ENCODE measurements at places on chromosomes 1 and 21.
A peak's percentile ranks its signal among the peaks of the same experiment; 100 is the strongest.

DNA sequence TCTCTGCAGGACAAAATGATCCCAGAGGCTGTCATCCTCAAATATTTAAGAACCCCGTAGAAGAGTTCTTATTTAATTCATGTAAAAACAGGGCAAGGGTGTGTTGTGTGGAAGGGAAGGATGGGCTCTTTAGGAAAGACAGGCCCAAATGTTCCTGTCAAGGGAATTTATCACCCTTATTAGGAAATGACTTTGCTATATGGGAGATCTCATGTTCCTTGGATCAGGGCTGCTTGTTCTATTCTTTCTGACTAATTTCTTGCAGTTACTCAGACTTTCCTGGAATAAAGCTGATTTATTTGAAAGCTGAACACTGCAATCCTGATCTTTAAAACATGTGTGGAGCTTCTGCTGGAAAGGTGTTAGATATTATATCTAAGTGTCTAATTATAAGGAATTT lies 72.8 kb downstream of the SELENOF start:
- DNase-seq = no peak

DNA sequence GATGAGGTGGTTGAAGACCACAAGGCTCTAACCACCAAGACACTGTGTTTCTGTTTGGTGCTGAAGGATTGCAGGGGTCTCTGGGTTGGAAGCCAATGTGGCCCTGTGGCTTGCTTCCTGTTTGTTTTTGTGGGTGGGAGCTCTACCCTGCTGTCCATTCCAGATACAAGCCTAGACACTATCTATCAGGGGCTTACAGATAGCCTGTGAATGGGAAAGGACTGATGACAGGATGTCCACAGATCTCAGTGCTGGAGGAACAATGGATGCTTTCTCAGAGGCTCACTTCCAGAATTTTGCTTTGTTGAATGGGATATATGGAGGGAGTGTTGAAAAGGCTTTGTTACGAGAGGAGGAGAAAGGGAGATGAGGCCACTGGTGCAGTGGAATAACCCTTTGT lies 69.7 kb downstream of the NOS1AP start:
- no peak for DNase-seq

GRCh38 chr1:168163670-168164069 lies 15.1 kb upstream of the TIPRL start:
- DNase-seq = no peak

DNA sequence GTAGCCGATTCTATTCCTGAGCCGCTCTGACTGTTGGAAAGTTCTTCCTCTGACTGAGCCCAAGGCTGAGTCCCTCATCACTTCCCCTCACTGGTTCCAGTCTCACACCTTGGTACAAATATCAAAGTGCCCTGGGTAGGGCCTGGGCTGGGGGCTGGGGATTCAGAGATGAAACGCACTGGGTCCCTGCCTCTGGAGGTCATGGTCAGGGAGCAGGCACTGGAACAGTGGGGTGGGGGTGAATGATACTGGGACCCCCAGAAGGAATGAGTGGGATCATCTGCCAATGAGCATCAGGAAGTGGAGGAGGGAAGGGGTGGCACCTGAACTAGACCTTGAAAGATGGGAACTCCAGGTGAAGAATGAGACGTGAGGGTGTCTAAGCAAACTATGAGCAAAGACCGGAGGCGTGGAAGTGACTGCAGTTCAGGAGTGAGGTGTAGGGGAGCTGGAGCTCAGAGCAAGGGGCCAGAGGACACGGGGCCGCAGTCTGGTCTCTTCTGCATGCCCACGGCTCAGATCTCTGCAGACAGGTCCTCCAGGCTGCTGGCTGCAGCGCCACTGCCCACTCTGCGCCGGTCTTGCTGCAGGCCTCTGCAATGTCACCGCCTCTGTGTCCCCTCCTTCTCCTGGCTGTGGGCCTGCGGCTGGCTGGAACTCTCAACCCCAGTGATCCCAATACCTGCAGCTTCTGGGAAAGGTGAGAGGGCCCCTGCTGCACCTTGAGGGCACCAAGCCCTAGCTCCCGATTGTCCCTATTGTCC lies 10.0 kb downstream of the PEAR1 start:
- no peak for DNase-seq

DNA sequence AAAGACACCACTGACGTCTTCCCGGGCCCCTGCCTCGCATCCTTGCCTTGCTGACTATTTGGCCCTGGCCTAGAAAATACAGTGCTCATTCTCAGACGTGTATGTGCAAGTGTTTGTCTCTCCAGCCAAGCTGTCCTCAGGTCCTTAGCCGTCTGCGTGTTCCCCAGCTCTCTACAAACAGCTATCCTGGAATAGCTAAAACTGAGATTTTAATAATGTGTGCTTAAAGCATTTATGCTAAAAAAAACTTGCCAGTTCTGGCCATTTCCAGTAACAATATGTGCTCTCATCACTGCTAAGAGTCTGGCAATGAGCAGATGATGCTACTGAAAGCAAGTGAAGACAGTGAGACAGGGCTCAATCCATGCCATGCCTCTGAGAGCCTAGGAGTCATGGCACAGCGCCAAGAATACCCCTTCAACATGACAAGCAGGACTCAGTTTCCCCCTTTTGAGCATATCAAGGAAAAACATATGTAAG lies 55.7 kb downstream of the IRF2BP2 start:
- no peak for DNase-seq

- DNase-seq = no peak
These were observed 9.7 kb upstream of the CSRP1 start for GRCh38 chr1:201516511-201517127.

DNA sequence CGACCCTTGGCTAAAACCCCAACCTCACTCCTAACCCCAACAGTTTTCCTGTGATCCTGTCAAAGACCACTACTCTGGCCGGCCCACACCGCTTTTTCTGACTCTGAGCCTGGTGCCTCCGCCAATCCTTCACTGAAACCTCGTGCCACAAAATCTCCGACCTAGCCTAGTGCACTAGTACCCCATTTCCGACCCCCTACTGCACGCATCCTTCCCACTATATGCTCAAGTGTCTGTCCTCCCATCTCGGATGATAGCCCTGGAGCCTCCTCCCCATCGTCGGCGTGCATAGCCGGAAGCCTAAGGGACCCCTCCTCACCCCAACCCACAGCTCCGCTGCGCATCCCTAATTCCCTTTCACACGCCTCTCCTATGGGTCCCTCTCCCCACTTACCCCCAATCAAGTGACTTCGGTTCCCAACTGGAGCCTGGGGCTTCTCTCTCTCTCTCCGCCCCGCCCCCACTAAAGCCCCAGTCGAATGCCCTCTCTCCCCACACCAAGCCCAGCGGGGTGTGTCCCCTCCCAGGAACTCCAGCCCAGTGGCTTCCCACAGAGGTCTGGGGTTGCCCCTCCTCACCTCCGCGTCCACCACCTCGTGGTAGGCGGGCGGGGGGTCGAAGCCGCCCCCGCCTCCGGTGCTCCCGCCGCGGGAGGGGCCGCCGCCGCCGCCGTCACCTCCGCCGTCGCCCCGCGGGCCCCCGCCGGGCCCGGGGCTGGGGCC lies 791 bp downstream of the USP24 start:
- DNase-seq = peak; percentile 22

GRCh38 chr1:155698382-155699038 lies 9.6 kb downstream of the DAP3 start:
- DNase-seq = no peak

DNA sequence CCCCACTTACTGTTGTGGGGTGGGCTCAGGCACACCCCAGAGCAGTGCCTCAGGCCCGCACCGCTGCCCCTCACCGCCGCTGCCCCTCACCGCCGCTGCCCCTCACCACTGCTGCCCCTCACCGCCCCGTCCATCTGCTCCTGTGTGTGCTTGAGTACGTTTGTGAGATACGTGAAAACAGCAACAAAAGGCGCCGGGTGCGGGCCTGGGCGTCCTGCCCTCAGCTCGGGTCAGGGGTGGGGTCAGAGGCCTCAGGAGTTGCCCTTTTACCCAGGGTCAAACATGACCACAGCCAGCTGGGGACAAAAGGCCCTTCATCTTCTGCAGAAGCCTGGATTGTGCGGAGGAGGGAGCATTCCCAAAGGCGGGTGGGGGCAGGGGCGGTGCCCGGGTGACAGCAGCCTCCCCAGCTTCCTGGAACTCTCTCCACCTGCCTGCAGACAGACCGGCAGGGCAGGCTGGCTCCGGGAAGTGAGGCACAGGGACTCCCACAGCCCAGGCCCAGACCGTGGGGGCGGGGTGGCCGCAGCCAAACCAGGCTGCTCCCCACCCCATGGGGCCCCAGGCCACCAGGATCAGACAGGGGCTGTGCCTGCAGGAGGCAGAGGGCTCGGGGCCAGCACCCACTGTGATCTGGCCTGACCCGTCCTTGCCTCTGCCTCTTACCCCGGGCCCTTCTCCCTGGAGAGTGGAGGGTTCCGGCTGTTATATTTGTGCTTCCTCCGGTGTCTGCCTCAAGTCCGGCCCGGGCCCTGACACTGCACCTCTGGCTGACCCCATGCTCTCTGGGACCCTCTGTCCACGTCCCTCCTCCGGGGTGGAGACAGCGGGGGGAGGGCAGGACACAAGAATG lies 2.3 kb upstream of the VWA1 start:
- DNase-seq = no peak

All from activated gamma-delta T cell treated with anti-CD3 and anti-CD28 coated beads, Interleukin-2, amount 50 U/mL, for 16 hours (primary cell).